ENCODE measurements at places on chromosomes 3 and 15.

- DNase-seq: no peak
These were observed 25.5 kb downstream of the SETD5 start for GRCh38 chr3:9422712-9423424.

GRCh38 chr3:51591231-51591630 is 52.7 kb downstream of the RAD54L2 start:
- DNase-seq: no peak

DNA sequence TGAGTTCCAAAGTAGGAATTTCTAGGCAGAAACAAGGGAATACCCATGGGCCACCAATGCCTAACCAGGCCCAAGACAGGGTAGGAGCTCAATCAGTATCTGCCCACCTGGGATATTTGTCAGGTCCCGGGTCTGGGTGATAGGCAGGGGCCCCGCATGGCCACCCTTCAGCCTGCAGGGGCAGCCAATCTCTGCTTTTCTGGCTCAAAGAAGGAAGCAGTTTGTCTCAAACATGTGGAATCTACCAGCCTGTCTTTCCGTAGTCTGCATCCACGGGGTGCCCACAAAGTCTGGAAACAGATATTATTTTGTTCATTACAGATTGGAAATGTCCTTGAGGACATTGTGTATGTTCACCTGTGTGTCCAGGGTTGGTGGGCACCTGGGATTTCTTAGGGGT is 56.2 kb downstream of the CEMIP start:
- no peak for DNase-seq

DNA sequence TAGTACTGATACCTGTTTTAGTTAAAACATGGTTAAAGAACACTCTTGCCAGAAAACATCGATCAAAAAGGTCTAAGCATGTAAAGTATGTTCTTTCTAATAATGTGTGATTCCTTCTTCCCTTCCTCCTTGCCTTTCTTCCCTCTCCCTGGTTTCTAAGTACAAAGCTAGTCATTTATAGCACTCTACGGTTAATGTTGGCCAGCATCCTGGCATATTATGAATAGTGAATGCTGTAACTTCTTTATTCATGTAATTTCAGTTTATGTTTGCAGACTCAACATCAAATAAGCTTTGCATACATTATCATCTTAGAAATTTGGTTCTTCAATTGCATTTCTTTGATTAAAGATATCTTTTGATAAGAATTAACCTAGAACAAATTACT is 27.1 kb downstream of the P2RY12 start:
- no peak for DNase-seq

GRCh38 chr3:186425788-186426730 is 64.0 kb upstream of the DGKG start:
- DNase-seq: no peak

DNA sequence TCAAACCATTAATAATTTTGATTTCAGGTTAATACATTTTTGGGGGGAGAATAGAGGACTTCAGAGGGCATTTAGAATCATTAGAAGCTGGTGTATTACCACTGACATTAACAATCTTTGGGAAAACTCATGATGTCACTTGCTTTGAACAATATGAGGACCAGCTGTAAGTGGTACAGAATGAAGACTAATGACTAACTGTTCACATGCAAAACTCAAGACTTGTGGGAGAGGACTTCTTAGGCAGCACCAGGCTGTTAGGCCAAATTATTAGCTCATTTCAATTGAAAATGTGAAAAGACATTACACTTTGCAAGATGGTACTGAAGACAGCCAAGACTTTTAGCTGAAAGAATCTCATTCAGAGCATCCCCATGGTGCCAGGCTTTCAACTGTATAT is 426.2 kb upstream of the ADAMTS9 start:
- no peak for DNase-seq

- no peak for DNase-seq
These were observed 1.6 kb downstream of the CYP11A1 start for GRCh38 chr15:74365598-74366445.

- no peak for DNase-seq
These were observed 10.8 kb downstream of the POLG start for GRCh38 chr15:89323825-89324224.

DNA sequence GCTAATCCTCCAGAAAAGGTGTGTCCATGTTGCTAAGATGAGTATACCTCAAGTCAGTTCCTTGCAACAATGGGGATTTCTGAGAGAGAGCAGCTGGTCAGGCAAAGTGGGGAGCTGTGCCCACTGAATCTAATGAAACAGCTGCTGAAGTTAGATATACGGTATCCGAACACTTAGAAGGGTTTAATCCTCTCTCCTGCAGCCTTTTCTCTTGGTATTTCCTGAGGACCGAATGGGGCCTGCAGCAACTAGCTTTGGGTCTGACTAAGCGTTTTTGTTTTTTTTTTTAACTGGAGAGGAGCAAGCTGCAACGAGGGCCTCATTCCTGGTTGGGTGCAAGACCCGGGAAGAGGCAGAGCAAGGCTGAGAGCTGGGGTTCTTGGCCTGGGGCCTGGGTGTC is 37.6 kb upstream of the BNC1 start:
- DNase-seq: no peak

DNA sequence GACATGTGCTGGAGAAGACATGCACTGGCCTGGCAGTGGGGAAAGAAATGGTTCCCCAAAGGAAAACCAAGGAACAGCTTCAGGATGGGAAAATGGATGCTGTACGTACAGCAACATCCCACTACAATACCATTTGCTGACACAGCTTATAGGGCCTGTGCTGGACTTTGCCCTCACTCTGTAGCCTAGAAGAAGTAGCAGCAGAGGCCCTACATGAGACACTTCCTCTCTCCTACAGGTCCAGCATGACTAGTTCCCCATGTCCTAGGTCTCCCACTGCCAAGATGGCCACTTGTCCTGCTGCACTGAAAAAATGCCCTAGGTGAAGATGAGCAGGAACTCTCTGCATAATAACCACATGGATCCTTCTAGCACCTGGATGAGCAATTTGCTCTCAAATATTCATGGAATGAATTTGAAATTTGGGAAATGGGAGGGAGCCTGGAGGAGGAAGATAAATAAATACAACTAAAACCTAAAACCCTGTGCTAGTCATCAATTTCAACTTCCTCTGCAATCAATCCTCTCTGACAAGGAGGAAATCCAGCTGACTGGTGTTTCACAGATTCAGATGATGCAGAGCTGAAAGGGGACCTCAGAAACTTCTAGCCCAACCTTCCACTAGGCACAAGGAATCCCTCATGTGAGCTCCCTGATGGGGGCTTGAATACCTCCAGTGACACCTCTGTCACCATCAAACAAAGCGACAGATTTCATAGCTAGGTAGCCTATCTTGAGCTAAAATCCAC is 514.3 kb upstream of the PPP2R3A start:
- no peak for DNase-seq

- no peak for DNase-seq
These were observed 6.9 kb downstream of the KNL1 start for GRCh38 chr15:40600956-40601355.

GRCh38 chr15:29689287-29689986 is 132.8 kb downstream of the TJP1 start:
- DNase-seq: no peak
